ENCODE measurements at places on chromosomes 3 and 15. TPM values are rescaled to one million over a fixed set of nuclear protein-coding genes. Genes with fewer than 3 reads are reported as not detected.

The PAK6 gene
- 0.29 TPM for total RNA-seq

GRCh38 chr15:65963358-65963757 is 94.1 kb downstream of the RAB11A start:
- no peak for DNase-seq

DNA sequence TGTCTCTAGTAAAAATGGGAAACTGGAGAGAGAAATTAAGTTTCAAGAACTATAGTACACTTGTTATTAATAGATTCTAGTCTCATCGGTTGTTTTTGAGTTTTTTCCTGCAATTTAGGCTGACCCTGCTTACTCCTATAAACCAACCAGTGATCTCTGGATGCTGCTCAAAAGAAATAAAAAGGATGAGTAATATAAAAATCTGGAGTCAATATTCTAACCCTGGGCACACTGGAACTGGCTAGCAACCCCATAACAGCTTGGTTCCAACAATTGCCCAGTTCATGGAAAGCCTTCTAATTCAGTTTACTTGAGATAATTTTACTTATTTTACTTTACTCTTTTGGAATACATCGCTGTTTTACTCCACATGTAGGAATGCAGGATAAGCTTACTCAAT is 211.6 kb downstream of the GBE1 start:
- no peak for DNase-seq

DNA sequence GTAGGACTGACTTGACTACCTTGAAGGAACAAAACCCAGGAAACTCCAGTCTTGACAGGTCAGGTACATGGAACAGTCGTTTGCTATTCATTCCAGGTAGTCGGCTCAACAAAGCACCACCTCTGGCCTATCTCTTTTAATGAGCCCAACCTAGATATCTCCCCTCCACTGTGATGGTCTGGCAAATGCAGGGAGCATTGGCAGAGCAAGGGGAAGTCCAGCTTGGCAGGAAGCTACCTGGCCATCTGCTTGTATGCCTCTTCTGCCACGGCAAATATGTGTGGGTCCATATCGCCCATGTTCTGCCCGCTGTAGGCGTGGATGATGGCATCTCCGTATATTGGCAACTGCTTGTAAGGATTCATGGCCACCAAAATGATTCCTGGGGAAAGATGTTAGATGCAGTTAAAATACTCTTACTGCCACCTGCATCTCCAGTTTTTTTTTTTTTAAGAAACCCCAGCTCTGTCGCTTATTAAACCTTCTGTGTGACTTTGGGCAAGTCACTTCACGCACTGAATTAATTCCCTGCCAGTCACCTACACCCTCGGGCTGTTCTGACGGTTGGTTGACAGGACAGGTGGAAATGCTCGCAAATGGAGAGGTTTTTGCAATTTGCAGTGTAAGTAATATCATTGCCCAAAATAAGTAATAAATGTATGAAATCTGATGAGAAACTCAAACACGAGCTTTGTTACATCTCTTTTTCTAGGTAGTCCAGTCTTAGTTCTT is 16.8 kb downstream of the MYO5C start:
- no peak for DNase-seq

GRCh38 chr3:129017484-129017899 is 16.4 kb downstream of the EFCC1 start:
- no peak for DNase-seq

The UQCRC1 gene
- total RNA-seq: 269 TPM

DNA sequence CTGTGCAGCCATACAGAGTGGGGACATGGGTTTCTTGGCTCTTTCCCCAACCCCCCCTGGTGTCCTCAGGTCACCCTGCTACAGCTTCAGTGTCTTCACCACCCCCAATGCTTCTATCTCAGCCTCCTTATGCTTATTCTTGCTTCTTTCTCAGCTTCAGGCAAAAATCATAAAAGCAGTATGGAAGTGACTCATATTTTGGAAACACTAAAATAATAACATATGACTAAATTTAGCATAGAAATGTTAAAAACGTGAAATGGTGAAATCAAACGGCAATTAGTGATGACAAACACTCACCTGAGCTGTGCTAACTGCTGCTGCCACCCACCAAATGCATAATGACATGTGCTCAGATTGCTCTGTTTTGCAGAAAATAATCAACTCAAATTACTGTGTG is 475.2 kb upstream of the EPHA3 start:
- no peak for DNase-seq

The ADGRG7 gene
- total RNA-seq: not detected

The CLRN1 gene
- not detected for total RNA-seq

DNA sequence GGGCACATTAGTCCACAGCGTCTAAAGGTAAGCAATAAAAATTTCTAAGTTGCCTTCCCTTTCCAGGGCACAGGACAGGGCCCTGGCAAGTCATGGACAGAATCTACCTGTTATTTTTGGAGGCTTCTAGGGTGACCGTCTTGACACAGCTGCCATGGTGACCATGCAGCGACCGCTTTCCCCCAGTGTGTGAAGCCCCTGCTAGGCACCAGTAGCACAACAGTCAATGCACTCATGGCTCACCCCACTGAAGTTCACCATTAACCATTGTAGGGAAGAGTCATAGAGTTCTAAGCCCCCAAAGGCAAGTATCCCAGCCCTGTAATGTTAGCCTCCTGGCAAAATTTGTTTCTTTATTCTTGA is 43.8 kb upstream of the SLCO2A1 start:
- DNase-seq: no peak

The SLC22A14 gene
- not detected for total RNA-seq

- DNase-seq: no peak
Observed at GRCh38 chr3:134330883-134331810, 43.1 kb downstream of the AMOTL2 start.

GRCh38 chr3:129020691-129021090 is 19.6 kb downstream of the EFCC1 start:
- DNase-seq: no peak

DNA sequence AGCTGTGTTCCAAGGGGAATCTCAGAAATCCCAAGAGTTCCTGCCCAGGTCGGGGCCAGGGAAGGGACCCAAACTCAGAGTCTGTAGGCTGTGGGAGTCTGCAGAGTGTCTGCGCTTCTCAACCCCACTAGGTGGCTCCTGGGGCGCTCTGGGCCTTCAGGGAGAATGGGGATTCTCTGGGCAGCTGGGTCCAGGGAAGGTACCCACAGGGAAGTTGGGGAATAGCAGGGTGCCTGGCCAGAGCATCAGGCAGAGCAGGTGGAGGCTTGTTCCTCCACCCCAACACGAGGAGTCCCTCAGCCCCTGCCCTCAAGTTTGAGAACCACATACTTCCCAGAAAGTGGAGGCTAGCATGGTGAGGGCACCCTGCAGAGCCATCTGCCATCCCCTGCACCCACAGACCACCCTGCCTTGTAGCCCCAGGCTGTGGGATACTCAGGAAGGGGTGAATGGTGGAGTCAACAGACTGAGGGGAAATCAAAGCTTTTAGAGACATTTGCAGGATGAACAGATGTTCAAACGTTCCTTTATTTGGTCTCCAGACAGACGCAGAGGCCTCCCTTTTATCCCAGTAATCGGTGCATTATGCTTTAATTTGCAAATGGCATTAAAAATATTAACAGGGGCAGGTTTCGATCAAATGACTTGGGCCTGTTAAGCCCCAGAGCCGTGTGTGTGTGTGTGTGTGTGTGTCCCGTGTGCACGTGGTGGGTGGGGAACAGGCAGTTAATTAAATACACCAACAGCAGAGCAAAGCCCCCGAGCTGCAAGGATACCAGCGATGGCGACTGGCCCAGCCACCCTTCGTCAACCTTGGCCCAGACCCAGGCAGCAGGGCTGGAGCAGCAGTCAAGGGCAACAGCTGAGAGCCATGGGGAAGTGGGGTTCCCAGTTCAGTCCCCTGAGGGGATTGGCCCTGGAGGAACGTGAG is 57.7 kb downstream of the DNAJB8 start:
- no peak for DNase-seq

DNA sequence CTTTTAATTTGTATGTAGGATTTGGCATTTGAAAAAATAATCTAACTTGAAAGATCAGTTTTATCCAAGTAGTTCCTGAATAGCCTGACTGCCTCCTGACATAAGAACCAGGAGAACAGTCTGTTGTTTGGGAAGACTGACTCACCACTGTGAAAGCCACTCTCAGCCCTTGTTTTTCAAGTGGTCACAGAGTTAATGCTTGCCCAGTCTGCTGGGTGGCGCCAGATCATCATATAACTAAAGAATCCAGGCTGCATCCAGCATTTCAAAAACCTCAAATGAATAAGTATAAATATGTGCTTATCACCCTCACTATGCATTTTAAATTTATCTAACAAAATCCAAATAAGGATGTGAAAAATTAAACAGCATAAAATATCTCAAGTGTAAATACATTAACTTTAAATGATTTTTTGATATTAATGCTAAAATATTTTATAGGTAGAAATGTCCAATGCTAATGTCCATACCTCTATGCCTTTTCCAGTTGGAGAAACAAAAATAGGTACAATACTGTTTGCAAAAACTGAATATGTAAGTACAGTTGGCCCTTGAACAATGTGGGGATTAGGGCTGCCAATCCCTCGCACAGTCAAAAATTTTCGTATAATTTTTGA is 26.9 kb upstream of the ZBBX start:
- no peak for DNase-seq

- DNase-seq: peak; percentile 63
Observed at GRCh38 chr3:187150599-187150998, 11.3 kb upstream of the RPL39L start.

The BCL2A1 gene
- 50.4 TPM for total RNA-seq

- DNase-seq: no peak
Observed at GRCh38 chr3:121018917-121019321, 110.9 kb downstream of the STXBP5L start.

DNA sequence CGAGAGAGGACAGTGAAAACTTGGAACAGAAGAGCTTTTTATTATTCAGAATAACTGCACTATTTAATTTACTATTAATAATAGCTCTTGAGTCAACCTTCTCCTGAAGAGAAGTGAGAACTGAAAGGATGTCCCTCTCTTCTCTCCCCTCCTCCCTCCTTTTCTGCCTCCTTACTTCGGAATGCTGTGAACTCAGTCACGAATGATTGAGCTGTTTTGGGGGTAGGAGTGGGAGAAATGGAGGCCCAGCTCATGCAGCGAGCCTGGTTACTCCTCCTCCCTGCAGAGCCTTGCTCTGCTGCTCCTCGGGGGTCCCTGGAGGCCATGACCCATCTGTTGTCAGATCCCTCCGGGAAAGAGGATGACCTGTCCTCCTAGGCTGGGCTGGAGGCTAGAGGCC is 20.3 kb upstream of the INSYN1 start:
- DNase-seq: no peak

DNA sequence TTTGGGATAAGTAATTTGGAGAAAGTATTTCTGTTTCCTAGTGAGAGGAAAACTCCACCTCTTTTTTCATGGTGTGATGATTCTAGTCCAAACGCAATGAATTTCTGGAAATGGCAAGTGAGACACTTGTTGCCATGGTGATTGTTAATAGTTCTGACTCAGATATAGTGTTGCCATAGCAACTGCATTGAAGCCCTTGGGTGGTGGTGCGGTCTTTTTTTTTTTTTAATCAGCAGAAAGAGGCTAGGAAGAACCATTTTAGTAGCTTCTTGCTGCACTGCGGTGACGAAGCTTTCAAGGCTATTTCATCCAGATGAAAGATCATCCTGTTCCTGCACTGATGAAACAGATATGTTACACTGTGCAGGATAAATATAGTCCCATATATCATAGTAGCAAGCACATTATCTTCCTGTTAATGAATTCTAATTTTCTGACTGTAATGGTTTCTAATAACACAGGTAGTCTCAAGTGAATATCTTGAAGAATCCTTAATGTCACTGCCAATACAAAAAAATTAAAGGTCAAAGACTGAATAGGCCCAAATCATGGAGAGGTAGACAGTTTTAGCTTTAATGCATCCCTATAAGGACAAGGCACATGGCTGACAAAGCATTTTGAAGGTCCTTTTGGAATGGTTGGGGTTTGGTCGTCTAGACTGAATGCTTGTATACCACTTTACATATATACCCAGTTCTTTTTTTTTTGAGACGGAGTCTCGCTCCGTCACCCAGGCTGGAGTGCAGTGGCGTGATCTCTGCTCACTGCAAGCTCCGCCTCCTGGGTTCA is 125.1 kb upstream of the ZBTB20 start:
- no peak for DNase-seq

DNA sequence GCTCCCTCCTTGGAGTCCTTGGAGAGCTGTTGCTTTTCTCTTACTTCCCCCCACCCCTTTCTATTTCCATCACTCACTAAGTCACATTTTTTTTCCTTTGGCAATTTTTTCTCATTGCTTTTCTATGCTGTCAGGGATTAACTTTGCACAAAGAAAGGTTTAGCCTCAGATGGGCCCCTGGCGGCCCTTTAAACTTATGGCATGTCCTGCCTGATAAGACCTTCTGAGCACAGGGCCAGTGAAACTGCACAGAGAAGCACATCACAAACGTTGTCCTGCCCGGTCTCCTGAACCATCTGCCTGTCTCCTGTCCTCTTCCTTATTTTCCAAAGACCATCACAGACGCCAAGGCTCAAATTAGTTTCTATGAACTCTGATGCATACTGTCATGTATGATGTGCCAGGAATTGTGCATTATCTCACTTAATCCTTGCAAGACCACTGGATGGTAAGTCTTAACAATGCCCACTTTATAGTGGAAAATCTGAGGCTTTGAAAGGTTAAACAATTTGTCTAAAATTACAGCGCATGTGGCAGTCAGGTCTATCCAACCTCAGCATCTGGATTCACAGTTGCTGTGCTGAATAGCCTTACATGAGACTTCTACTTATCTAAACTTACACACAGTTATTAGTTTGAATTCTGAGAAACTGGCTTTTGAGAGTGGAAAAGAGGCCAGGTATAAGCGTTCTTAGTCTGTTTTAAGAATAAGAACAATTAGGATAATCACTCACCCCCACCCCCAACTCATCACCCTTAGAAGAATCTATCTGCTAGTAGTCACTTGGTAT is 648.1 kb downstream of the NTRK3 start:
- no peak for DNase-seq

The C3orf70 gene
- total RNA-seq: not detected

The LRRC2 gene
- not detected for total RNA-seq

DNA sequence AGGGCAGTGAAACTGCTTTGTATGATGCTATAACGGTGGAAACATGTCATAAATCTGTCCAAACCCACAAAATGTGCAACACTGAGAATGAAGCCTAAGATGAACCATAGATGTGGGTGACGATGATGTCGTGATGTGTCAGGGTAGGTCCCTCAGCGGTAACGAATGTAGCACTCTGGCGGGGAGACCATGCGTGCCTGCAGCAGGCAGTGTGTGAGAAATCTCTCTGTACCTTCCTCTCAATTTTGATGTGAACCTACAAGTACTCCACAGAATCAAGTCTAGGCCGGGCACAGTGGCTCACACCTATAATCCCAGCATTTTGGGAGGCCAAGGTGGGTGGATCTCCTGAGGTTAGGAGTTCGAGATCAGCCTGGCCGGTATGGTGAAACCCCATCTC is 268.2 kb upstream of the LYSMD4 start:
- peak; percentile 51 for DNase-seq

GRCh38 chr3:190721330-190721729 is 141.2 kb downstream of the GMNC start:
- no peak for DNase-seq

The CHDH gene
- 0.02 TPM for total RNA-seq

- DNase-seq: no peak
Observed at GRCh38 chr3:9617056-9617455, 32.2 kb upstream of the MTMR14 start.

GRCh38 chr15:41689834-41690233 is 29.6 kb downstream of the MGA start:
- DNase-seq: no peak

GRCh38 chr3:42517117-42517516 is 14.7 kb downstream of the VIPR1 start:
- DNase-seq: no peak

GRCh38 chr3:74787011-74787410 is 172.6 kb upstream of the CNTN3 start:
- DNase-seq: no peak

Measured in activated naive CD4-positive, alpha-beta T cell treated with anti-CD3 and anti-CD28 coated beads, Interleukin-2, amount 50 U/mL, for 72 hours (primary cell).